ENCODE measurements at places on chromosomes 4 and X.

DNA sequence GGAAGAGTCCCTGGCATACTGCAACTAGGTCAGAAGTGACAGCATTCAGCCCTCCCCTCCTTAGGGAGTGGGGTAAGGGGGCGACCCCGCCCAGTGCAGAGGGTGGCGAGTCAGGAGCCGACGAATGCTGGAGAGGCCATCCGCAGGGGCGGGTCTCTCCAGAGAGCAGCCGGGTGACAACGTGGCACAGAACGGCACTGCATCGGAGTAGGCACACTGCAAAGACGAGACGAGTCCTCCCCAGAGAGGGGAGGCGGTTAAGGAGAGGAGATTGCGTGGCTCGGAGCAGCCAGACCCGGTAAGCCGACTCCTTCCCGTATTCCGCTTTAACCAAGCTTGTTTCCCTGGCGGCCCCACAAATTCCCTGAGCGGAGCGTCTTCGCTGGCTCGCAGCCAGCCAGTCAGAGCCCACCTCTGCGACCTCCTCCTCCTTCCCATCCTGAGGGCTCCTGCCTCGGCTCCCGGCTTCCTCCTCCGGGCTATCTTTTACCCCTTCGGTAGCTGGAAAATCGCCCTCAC lies 54.9 kb downstream of the LINC00632 start:
- DNase-seq, result peak; percentile 67

- peak; percentile 30 for DNase-seq
These were observed 41.6 kb upstream of the EDA2R start for GRCh38 chrX:66680451-66680850.

DNA sequence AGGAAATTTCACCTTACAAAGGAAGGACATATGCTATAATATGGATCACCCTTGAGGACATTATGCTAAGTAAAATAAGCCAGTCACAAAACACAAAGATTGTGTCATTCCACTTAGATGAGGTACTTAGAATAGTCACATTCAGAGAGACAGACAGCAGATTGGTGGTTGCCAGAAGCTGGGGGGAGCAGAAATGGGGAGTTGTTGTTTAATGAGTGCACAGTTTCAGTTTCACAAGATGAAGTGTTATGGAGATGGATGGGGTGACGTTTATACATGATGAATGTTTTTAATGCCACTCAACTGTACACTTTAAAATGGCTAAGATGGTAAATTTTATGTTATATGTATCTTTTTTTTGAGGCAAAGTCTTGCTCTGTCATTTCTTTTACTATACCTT lies 14.8 kb upstream of the SPON2 start:
- no peak for DNase-seq

- DNase-seq, result peak; percentile 61
These were observed 2390.9 kb downstream of the PCDH7 start for GRCh38 chr4:33111117-33111516.

GRCh38 chrX:118350221-118350620 lies 4.3 kb downstream of the WDR44 start:
- DNase-seq, result peak; percentile 20

- DNase-seq, result no peak
These were observed 124.4 kb downstream of the TMA16 start for GRCh38 chr4:163618845-163619244.

DNA sequence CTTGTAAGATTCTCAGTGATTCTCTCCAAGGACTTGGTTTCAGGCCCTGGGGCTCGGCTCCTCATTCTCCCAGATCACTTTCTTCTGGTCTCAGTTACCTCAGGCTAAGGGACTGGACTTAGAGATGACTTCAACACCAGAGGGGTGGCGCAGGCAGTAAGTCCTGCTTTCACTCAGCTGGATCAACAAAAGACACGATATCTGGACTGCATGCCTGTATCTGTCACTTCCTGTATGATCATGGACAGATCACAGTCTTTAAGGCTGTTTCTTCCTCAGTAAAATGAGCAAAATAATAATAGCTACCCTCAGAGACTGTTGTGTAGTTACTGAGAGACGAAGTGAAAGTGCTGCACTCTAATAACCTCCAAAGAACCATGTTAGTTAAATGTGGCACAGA lies 19.5 kb upstream of the CXCR3 start:
- DNase-seq, result no peak

- DNase-seq, result no peak
These were observed 19.7 kb downstream of the ZFP42 start for GRCh38 chr4:188015025-188015940.

- DNase-seq, result no peak
These were observed 26.0 kb upstream of the GLRA3 start for GRCh38 chr4:174855050-174855449.

- no peak for DNase-seq
These were observed 242.3 kb downstream of the AFAP1 start for GRCh38 chr4:7697343-7697742.

- DNase-seq, result peak; percentile 71
These were observed 85.2 kb upstream of the LNX1 start for GRCh38 chr4:53676402-53676871.

GRCh38 chrX:16629909-16630308 lies 20.0 kb upstream of the S100G start:
- DNase-seq, result no peak

DNA sequence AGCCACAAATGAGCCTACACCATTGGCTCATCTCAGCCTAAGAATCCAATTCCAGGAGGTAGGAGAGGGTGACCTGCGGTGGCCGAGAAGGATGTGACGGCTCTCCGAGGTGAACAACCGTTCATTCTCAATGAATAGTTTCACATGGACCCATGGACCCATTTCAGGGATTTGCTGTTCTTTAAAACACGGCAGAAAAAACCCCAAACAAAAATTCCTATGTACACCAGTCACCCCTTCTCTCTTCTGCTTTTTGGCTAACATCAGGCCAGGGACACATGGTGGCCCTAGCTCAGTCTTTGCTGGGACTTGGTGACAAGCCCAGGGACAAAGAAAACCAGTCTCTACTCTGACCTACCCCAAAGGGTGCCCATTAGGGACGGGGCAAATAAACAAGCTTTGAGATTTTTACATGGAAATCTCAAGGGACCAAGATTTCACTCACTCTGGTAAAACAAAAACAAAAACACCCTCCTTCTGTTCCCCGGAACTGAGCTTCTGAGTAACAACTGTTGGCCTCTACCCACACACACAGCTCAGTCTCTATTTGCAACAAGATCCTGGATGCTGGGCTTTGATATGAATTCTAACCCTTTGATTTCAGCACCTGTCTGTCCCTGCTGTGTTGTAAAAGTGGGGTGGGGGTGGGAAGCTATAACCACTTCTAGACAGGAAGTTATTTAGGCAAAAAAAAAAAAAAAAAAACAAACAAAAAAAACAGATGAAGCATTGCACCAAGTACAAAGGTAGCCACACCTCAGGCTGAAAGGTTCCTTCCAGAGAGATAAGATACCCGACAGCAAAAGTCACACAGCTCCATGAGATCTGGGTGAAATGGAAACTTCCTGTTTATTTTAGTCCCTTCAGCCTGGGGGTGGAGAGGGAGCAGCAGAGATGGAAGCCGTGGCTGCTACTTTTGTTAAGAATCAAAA lies 49.0 kb downstream of the DDX3X start:
- no peak for DNase-seq

GRCh38 chrX:106726485-106727437 lies at the start of gene RNF128:
Gene RNF128 (plus strand): TSS chrX:106726701. CDS start chrX:106726914, 213 bp downstream.
- DNase-seq, result peak; percentile 21

DNA sequence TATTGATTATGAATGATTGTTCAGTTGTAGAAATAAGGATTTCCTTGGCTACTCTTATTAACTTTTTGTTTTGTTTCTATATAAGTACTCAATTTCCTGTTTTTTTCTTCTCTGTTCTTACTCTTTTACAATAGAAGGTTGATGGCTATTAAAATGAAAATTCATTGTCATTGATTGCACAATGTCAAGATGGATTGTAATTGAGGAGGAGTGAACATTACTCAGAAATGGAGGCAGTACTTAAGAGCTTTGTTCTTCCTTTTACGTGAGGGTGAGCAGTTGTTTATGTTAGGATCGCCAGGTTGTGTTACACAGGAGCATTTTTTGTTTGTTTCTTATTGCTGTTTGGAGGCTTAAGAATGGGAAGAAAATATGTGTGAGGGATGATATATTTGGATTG lies 2062.4 kb downstream of the ARAP2 start:
- peak; percentile 64 for DNase-seq

DNA sequence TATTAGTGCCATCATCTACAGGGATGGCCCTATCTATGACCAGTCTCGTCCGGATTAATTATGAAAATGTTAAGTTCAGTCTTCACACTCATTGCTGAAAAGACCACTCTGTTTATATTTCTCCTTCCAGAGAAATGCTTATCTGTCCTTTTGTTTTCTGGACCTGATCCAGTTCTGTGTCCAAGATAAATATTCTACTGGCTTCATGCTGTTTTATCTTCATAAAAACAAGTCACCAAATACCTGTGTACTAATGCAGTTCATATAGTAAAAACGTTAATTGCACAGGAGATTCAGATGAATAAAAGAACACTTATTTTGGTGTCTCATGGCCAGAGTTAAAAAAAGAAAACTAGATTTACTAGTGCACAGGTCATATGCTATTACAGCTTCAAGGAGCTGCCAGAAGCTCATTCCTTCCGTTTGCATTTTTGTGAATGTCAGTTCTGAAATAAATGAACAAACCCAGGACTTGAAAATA lies 17.3 kb downstream of the FNIP2 start:
- DNase-seq, result no peak
